Sciatic nerve (tissue), 2 donors: ENCODE measurements at places on chromosomes 6 and 20.
A peak's percentile ranks its signal among the peaks of the same experiment; 100 is the strongest.

DNA sequence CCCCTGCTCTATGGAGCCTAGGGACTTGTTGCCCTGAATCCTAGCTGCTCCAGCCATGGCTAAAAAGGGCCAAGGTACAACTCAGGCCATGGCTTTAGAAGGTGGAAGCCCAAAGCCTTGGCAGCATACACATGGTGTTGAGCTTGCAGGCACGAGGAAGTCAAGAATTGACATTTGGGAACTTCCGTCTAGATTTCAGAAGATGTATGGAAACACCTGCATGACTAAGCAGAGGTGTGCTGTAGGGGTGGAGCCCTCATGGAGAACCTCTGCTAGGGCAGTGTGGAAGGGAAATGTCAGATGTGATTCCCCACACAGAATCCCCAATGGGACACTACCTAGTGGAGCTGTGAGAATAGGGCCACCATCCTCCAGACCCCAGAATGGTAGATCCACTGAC is 95.1 kb upstream of the TMEM170B start:
- no peak for DNase-seq

GRCh38 chr20:32808438-32808837 is 11.3 kb upstream of the MAPRE1 start:
- no peak for DNase-seq

GRCh38 chr20:42401613-42402012 is 783.4 kb upstream of the CHD6 start:
- DNase-seq = no peak

DNA sequence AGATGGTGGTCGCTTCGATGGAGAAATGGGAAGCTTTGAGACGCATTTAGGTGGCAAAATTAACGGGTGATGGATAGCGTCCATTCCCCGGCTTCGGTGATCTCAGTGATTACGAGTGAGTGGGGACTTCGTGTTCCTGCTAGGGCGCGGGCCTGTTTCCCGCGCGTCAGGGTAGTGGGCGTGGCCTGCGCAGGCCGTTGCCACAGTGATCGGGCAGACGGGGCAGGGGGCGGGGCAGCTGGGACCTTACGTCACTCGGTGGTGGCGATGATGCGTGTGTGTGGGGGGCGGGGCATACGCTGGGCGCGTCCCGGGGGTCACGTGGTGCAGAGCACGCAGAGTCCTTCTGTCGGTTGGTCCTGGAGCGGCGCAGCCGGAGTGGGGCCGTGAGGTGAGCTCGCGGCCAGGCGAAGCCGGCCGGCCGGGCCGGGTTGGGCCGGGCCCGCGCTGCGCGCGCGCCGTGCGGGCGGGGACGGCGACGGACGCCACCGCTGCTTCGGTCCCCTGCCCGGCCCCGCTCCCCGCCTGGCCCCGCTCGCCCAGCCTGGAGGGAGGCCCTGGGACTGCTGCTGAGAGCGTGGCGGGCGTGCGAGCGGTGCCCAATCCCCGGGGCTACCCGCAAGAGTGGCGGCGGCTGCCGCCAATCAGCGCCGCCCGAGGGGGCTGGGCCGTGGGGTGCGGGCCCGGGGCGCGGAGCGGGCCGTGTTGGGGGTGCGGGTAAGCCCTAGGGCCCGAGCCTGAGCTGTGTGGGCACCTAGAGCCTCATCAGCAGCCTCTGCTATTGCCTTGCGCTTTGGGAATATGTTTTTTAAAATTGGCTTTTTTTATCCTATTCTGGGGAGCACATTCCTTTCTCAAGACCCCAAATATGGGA is at the start of gene PHF20:
Gene PHF20 (plus strand): TSS at position 327 of the 874 bp plus-strand sequence. CDS start 29,508 bp downstream, outside the sequence.
- peak; percentile 100 for DNase-seq

DNA sequence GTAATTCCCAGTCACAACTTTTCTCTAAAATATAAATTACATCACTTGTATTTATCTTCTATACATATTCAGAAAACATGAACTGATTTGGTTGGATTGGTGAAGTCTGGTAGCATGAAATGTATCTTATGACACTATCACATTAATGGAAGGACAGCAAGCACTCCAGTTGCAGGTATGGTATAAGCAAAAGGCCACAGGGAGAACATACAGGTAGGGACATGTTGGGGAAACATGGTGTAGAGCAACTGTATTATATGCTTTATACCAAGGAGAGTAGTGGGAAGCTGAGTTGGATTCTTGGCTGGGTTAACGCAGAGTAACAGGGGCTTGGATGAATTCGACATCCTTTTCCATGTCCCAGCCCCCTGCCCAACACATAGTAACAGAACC is 1.4 kb upstream of the VARS1 start:
- DNase-seq = no peak
